ENCODE measurements at places on chromosomes 6 and 20. TPM values are rescaled to one million over a fixed set of nuclear protein-coding genes. Genes with fewer than 3 reads are reported as not detected.
A peak's percentile ranks its signal among the peaks of the same experiment; 100 is the strongest.

- no peak for DNase-seq
These were observed 33.1 kb downstream of the RAB44 start for GRCh38 chr6:36730424-36731380.

- DNase-seq: peak; percentile 52
These were observed 10.7 kb downstream of the TBXT start for GRCh38 chr6:166156942-166157341.

The HDGFL1 gene
- not detected for total RNA-seq

- DNase-seq: no peak
These were observed 172.3 kb downstream of the ZFP64 start for GRCh38 chr20:52019313-52019712.

GRCh38 chr20:63062188-63063140 lies 55.7 kb upstream of the BHLHE23 start:
- no peak for DNase-seq

DNA sequence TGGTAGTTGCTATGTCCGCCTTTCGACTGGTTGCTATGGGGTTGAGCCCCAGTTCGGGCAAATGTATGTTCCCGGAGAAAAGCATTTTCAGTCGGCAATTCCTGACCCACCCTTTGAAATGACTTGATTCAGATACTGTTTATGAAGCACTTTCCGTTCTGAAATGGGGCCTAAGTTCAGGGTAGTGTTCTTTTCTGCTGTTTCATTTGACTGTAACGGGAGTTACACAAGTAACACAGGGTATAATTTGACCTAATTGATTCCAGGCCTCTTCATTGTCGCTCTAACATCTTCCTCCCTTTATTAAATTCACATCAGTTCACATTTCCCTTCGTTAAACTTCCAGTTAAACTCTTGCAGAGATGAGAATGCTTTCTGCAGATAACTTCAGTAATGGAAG lies 85.5 kb downstream of the BMP6 start:
- no peak for DNase-seq

- DNase-seq: no peak
These were observed 693 bp upstream of the SLC29A1 start for GRCh38 chr6:44222486-44223318.

DNA sequence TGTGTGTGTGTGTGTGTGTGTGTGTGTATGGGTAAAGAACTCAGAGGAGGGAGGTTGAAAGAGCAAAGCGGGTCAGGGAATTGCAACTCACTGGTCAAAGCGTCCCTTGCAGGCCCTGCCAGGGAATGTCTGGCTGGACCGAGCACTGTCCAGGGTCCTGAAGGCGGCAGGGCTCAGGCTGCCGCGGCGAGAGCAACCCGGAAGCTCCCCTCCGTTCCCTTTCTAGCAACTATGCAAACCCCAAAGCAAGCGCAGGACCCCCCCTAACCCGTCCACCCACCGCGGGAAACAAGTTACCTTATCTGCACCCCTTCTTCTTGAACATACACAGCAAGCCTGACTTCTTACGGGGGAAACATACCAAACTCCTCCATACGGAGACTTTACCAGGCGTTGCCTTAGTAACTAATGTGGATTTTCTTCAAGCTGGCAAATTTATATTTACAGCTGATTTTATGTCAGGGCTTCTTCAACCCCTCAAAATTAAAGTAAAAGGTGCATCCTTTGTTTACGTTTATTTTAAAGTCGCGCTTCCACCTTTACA lies 538 bp upstream of the GRM1 start:
- DNase-seq: peak; percentile 36

DNA sequence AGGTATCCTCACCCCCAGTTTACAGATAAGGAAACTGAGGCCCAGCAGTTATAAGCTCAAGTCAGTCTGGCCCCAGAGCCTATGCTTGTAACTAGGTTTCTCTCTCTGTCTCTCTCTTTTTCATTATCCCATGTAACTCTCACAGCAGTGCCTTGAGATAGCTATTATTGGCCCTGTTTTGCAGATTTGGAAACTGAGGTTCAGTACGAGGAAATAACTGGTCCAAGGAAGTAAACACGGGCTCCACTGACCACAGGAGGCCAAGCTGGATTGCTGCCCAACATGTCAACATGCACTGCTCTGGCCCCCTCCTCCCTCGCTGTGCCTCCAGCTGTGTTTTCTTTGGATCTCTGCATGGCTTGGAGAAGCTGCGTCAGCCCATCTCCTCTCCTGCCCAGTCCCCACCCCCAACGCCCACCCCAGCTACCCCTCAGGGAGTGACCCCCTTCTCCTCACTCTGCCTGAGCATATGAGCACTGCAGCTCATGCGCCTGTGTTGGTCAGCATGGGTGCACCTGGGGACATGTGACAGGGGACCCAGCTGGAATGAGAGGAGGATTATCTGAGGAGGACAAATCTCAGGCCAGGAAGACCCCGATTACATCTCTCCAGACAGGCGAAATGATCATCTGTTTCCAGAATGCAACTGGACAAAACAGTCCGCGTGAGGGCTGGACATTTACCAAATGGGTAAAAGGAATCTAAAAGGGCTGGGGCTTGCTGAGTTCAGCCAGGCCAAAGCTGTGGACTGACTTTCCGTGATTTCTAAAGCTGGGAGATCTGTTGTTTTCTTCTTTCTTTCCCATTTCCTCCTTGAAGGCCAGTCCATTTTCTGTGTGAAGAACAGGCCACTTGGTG lies 7.8 kb upstream of the PLTP start:
- DNase-seq: no peak

- DNase-seq: no peak
These were observed 65.6 kb upstream of the ASCC3 start for GRCh38 chr6:100946711-100947110.

The BMP7 gene
- total RNA-seq: 0.17 TPM

DNA sequence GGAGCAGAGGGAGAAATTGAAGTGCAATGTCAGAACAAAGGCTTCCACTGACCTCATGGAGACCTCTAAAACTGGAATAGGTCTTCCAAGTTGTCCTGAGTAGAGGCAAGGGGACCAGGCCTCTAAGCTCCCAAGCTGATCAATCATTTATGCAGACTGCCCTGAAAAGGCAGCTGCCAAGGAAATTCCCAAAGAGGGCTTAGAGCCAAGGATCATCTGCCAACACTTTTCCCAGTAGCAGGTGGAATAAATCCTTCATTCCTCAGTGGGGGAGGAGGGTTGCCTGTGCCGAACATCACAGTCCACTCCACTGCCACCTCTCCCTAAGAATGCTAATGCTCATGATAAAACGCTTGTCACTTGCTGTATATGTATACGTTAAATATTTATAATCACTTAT lies 29.3 kb upstream of the RALY start:
- no peak for DNase-seq

- DNase-seq: no peak
These were observed 13.7 kb downstream of the C20orf96 start for GRCh38 chr20:276620-277495.

GRCh38 chr6:123638865-123639264 lies 2.1 kb upstream of the TRDN start:
- no peak for DNase-seq

- peak; percentile 1 for DNase-seq
These were observed 642.5 kb upstream of the MMS22L start for GRCh38 chr6:97925504-97925903.

GRCh38 chr6:132465530-132466485 lies 47.1 kb downstream of the STX7 start:
- DNase-seq: no peak

- DNase-seq: no peak
These were observed 1120.1 kb upstream of the CITED2 start for GRCh38 chr6:140494321-140495108.

- DNase-seq: no peak
These were observed 66.5 kb downstream of the ELOVL5 start for GRCh38 chr6:53282234-53282633.

The PTGIS gene
- total RNA-seq: not detected

DNA sequence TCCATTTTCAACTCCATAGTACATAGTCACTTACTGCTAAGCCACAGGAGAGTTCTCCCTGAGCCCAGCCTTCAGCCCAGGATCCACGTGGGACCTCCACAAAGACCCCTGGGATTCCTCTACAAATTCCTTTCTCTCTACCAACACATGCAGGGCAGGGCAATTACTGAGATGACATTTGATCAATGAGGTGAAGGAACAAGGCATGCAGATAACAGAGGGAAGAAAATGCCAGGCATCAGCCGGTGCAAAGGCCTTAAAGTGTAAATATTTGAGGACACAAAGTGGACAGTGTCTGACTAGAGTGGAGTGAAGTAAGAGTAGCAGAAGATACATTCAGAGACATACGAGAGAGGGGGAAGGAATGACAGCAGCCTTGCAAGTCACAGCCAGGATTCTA lies 70.2 kb downstream of the HS3ST5 start:
- no peak for DNase-seq

The TNXB gene
- 24.6 TPM for total RNA-seq

The ADGB gene
- not detected for total RNA-seq

The ZNF184 gene
- total RNA-seq: 15.3 TPM

The EPPIN gene
- total RNA-seq: not detected

GRCh38 chr6:108622641-108623298 lies 62.1 kb downstream of the FOXO3 start:
- DNase-seq: no peak

GRCh38 chr6:35973670-35974222 lies 50.7 kb downstream of the SLC26A8 start:
- peak; percentile 15 for DNase-seq

The TTLL9 gene
- total RNA-seq: not detected

The SAMHD1 gene
- 13.4 TPM for total RNA-seq

The UNC5CL gene
- total RNA-seq: not detected

- DNase-seq: no peak
These were observed 230.9 kb upstream of the DTNBP1 start for GRCh38 chr6:15893556-15894253.

The CPXM1 gene
- not detected for total RNA-seq

DNA sequence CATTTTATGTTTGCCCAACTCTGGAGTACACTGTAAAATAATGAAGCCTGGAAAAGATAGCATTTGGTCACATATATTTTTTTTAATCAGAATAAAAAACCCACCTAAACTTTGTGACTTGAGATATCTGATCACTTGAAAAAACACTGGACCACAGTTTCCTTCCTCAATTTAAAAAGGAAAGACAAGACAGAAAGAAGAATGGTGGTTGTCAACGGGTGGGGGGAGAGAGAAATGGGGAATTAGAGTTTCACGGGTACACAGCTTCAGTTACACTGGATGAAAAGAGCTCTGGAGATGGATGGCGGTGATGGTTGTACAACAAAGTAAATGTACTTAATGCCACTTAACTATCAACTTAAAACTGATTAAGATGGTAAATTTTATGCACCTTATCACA lies 14.7 kb upstream of the DST start:
- no peak for DNase-seq

- DNase-seq: no peak
These were observed 79.0 kb upstream of the TMEM170B start for GRCh38 chr6:11458509-11458908.

GRCh38 chr6:36340618-36341454 lies 4.1 kb upstream of the BNIP5 start:
- peak; percentile 46 for DNase-seq

The SH3BGRL2 gene
- 0.61 TPM for total RNA-seq

DNA sequence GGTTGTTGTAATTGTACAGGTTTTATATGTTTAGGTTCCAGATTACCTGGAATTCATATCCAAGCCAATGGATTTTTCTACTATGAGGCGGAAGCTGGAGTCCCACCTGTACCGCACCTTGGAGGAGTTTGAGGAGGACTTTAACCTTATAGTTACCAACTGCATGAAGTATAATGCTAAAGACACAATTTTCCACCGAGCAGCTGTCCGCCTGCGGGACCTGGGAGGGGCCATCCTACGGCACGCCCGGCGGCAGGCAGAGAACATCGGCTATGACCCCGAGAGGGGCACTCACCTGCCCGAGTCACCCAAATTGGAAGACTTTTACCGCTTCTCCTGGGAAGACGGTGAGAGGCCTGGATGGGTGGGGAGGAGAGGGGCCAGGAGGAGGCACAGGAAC lies 13.6 kb downstream of the BRPF3 start:
- no peak for DNase-seq

The GTF3C6 gene
- 69.8 TPM for total RNA-seq

The BTN1A1 gene
- not detected for total RNA-seq

GRCh38 chr6:129704708-129705107 lies 5.3 kb downstream of the ARHGAP18 start:
- DNase-seq: no peak

GRCh38 chr6:85676086-85676729 lies 33.5 kb upstream of the SYNCRIP start:
- DNase-seq: no peak

GRCh38 chr6:66344796-66345195 lies 637.8 kb upstream of the EYS start:
- DNase-seq: no peak

- no peak for DNase-seq
These were observed 21.6 kb downstream of the CFAP61 start for GRCh38 chr20:20073801-20074371.

DNA sequence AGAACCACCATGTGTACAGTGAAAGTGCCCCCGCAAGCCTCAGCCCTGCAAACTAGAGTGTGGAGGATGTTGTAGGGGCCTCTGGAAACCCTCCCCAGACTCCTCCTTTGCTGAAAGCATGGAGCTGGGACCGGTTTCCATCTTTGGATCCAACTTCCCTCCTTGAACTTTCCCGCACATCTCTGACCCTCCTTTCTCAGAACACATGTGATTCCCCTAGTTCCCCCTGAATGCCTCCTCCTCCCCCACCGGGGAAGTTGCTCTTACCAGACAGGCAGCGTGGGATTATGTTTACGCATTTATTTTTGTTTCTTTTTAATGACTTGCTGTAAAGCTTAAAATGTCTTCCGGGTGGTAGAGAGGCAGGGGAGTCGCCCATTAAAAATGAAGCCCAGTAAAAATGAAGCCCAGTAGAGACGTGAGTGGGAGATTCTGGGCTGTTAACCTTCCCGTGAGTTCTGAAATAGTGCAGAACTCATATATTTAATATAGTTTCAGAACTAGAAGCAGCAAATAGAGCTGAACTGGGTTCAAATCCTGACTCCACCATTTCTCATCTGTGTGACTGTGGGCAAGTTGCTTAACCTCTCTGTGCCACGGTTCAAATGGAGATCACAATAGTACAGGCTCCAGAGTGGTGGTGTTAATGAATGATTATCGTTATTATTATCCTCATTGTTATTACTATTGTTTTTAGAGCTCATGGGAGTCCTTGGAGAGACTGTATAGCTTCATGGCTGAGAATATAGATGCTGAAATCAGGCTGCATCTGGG lies 8.0 kb upstream of the PTPN1 start:
- no peak for DNase-seq

The GLP1R gene
- total RNA-seq: not detected

The KIF6 gene
- not detected for total RNA-seq
